ENCODE measurements at places on chromosomes 1 and 21.

- DNase-seq: no peak
Measured at GRCh38 chr21:38487901-38488639, 10.2 kb downstream of the ERG start.

GRCh38 chr1:53681977-53682685 lies 56.8 kb downstream of the GLIS1 start:
- DNase-seq: peak; percentile 5

DNA sequence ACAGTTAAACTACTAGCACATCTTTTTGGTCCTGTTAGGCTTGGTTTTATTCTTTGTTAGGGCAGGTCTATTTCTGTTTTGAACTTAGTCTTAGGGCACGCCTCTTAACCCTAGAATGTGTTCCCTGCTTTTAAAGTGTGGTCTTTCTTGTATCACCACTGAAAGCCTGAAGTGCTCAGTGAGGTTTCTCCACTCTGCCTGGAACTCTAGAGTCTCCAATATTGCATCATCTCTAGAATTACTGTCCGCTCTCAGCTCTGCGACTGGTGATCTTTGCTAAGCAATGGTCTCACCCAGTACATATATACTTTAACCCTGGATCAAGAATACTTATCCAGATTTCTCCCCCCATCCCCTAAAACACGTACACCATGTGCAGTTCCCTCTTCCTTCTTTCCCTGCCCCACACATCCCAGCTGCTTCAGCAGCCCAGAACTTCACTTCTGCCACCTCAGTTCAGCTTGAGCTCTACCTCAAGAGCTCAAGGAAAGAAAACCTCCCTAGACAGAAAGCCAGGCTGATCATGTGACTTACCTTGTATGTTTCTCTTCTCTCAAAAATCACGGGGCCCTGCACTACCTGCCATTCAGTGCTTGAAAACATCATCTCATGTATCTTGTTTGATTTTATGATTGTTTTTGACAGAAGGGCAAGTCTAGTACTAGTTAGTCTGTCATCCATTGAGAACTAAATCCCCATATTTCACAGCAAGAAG lies 59.9 kb downstream of the TENT5C start:
- DNase-seq: no peak

GRCh38 chr1:3323796-3324703 lies 130.4 kb upstream of the ARHGEF16 start:
- no peak for DNase-seq

GRCh38 chr1:199821029-199821779 lies 206.3 kb upstream of the NR5A2 start:
- DNase-seq: no peak

DNA sequence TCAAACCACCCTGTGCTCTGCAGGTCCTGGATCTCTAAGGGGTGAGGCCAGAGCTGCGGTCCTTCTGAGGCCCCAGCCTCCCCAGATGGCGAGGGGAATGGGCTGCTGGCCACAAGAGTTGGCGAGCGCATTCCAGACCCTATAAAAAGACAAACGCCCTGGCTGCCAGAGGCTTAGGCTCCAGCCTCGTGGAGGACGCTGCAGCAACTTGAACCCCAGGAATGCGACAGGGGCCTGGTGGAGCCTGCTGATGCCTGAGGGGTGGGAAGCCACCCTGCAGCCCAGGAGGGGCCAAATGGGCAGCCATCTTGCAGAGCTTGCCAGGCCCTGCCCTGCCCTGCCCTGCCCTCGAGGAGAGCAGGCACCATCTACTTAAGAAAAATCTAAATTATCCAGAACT lies 8.6 kb downstream of the CACNA1S start:
- DNase-seq: no peak

- no peak for DNase-seq
Measured at GRCh38 chr1:66648901-66649595, 103.2 kb upstream of the DYNLT5 start.

GRCh38 chr1:245673881-245674414 lies 519.2 kb downstream of the KIF26B start:
- DNase-seq: no peak

GRCh38 chr1:89525169-89525855 lies 683 bp downstream of the LRRC8B start:
- DNase-seq: peak; percentile 38

- peak; percentile 76 for DNase-seq
Measured at GRCh38 chr1:206583707-206584648, 28.3 kb downstream of the EIF2D start.

DNA sequence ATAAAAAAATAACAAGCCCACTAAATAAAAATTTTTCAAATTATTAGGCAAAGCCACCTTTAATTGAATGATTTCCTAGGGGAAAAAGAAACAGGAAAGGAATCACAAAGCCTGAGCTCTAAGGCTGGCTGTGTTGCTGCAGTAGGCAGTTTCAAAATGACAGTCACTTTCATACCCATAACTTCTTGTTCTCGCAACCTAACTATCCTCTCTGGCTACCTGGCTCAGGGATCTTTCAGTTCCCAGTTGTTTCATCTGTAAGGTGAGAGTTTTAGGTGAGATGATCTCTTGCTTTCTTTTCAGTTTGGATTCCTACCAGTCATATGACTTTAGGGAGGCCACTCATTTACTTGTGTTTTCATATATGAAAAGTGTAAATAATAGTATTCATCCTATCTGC lies 226.1 kb downstream of the ASTN1 start:
- DNase-seq: no peak

DNA sequence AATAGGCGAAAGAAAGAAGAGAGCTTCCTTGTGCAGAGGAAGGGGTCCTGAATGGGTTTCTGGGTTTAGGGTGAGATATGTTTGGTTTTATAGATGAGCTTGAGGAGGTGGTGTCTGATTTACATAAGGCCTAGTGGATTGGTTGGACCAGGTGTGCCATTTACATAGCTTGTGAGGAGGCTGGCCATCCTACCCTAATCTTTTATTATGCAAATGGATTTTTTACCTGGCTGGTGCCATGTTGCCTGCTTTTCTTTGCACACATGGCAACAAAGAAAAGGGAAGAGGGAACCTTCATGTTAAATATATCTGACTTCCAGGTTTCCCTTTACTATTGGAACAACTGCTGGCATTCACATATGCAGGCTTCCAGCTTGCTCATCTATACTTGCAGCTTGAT lies 585.3 kb downstream of the PTPRU start:
- DNase-seq: no peak
